ENCODE measurements at places on chromosomes 7 and 10.

GRCh38 chr10:132455986-132456847 is 59.2 kb downstream of the PWWP2B start:
- DNase-seq: no peak

DNA sequence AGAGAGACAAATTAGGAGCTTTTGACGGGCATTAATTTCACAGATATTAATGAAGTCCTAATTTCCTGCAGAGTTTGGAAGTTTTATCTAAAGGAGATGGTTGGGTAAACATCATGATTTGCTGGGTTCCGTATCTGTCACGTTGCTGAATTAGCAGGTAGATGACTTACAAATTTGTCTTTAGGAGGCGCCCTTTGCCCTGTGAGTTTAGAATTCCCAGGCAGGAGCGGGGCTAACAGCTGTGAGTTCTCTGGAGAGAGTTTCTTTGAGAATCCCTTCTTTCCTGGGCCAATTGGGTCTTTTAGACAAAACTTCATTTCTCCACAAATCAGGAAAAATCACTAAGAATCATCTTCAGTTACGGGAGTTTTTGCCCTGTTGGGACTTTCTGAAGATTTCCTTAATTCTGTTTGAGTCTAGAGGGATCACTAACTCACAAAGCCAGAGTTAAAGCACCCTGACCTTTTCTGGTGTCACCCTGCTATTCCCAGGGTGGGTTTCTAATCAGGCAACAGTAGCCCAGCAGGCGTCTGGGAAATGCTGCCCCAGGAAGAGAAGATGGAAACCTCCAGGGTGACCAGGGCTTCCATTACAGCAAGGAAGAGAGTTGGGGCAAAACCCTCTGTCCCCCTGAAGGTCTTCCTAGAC is 63.7 kb downstream of the PRKCQ start:
- no peak for DNase-seq

GRCh38 chr10:103949728-103950127 is 17.2 kb upstream of the SLK start:
- DNase-seq: no peak

DNA sequence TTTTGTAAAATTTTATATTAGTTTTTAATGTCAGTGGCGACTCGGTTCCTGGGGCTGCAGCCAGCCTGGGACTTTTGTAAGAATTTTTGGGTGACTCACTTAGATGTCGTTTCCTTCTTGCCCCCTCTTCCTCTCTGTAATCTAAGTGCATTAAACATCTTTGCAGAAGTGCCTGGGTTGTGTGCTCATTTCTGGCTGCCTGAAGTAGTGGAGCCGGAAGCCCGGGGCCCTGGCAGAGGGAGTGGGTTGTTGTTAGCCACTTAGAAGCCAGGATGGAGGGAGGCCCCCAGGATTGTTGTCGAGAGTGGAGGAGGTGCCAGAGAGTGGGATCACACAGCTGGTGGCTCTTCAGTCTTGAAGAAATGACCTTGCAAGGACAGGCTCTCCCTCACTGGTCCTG is 11.0 kb upstream of the TRIM8 start:
- no peak for DNase-seq

DNA sequence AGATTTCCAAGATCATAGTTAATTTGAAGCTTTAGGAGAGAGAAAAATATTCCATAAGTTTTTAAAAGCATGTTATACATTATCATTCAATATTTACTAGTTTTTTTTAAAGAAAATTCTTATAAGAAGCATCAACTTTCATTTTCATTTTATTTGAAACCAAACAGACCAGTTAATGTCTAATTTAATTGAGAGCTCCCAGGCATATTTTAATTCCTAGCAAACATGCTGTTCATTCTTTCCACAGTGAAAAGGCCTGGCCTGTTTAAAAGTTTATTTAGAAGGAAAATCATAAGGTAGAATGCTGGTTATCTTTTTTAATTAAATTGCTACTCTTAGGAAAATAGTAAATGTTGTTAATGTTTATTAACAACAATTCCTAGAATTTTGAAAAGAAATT is 324.4 kb downstream of the PCLO start:
- no peak for DNase-seq

GRCh38 chr10:13887761-13888160 is 301.0 kb downstream of the PRPF18 start:
- DNase-seq: no peak

DNA sequence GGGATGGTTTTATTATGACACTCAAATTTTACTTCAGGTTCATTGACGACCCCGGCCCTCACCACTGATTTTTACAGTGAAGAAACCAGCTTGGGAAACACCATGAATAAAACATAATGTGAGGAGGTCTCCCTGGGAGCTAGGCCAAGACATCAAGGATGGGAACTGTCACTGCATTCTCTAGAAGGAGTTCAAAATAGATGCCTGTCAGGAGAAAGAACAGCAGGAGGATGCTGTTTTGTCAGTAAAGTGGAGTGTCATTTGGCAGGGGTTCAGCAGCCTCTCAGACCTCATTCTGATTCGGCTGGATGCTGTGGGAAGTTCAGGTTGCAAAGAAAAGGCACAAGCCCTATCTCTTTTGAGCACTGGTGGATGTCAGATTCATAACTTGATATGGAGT is 360.3 kb upstream of the C7orf33 start:
- DNase-seq: no peak

- no peak for DNase-seq
Measured at GRCh38 chr7:149559711-149560110, 62.1 kb upstream of the ZNF746 start.

- no peak for DNase-seq
Measured at GRCh38 chr10:52297747-52298146, 16.3 kb upstream of the DKK1 start.

- DNase-seq: no peak
Measured at GRCh38 chr7:85177316-85177715, 9.5 kb downstream of the SEMA3D start.

DNA sequence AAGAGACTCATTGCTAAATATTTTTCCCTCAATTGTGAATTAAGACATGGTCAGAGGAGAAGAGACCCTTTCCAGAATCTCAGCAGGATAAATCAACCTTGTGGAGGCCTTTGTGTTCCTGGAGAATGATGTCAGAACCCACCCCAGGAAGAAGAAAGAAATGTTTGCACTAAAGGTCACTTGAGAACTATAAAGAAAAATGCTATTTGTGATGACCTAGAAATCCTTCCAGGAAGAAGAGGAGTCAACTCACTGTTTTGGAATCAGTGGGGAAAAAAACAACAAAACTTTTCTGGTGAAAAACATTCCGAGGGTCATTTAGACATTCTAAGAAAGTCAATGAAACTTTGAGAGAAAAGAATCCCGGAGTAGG is 129.1 kb upstream of the ANKRD1 start:
- DNase-seq: no peak

GRCh38 chr10:132306864-132307751 is 642 bp downstream of the STK32C start:
- no peak for DNase-seq

- no peak for DNase-seq
Measured at GRCh38 chr10:43901744-43902504, 253.2 kb upstream of the ZNF32 start.

DNA sequence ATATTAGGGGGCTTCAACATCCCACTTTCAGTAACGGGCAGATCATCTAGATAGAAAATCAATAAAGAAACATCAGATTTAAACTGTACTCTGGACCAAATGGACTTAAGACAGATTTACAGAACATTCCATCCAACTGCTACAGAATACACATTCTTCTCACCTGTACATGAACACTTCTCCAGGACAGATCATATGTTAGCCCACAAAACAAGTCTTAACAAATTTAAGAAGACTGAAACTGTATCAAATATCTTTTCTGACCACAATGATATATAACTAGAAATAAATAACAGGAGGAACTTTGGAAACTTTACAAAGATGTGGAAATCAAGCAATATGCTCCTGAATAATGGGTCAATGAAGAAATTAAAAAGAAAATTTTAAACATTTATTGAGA is 86.7 kb downstream of the MICU1 start:
- no peak for DNase-seq
